ENCODE measurements at places on chromosomes 5 and 9.

- DNase-seq, result no peak
Measured at GRCh38 chr5:93794954-93795353, 53.6 kb upstream of the POU5F2 start.

DNA sequence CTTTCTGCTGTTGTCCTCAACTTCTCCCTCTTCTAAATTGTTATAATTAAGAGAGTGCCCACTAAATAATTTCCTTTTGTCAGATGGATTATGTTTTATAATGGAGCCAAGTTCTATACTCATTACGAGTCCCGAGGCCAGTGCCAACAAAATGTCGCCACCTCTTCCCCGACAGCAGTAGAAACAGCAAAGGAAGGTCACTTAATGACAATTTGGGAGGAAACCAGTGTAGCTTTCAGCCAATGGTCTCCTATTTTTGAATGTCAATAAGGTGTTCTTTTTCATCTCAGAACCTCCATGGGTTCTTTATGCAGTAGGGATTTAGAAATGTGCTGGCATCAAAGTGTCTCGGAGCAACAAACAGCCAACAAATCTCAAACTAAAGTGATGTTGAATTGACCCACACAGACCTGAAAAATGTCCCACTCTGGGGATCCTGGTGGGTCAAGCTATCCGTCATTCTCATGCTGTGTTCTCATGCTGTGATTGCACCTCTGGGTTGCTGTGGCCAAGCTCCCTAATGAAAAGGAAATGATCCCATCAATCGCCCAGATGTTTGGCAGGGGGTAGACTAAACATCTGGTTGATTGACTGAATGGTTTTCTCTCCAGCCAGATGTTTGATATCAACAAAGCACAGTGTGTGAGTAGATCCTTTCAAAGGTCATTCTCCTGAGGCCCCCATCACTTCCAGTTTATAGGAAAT, 291.9 kb downstream of the DMAC1 start:
- peak; percentile 34 for DNase-seq

GRCh38 chr9:87855061-87855460, 27.6 kb upstream of the SPATA31E1 start:
- DNase-seq, result no peak

GRCh38 chr5:174409971-174410370, 314.4 kb upstream of the MSX2 start:
- DNase-seq, result no peak

GRCh38 chr9:91923145-91923544, 26.9 kb downstream of the ROR2 start:
- DNase-seq, result no peak

DNA sequence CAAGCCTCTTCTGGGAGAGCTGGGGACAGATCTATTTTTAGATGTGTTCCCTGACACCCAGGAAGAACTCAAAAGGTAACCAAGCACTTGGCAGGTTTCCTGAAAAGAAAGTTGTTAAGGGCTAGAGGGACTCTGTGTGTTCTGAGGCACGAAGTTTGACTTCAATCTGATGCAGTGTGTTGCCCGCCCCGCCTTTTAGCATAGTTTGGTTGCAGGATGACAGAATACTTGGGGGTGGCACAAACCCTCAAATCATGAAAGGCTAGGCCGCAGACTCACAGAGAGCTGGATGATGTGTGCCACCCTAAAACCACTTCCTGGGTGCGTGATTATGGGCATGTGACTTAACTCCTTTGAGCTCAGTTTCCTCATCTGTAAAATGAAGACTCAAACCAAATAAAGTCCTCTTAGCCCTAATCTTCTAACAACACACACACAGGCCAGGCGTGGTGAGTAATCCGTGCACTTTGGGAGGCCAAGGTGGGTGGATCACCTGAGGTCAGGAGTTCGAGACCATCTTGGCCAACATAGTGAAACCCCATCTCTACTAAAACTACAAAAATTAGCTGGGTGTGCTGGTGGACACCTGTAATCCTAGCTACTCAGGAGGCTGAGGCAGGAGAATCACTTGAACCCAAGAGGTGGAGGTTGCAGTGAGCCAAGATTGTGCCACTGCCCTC, 12.8 kb upstream of the NDFIP1 start:
- DNase-seq, result no peak

- no peak for DNase-seq
Measured at GRCh38 chr9:61666849-61667371, 477.1 kb downstream of the SPATA31A7 start.

GRCh38 chr5:60829490-60830266, 14.4 kb downstream of the ELOVL7 start:
- DNase-seq, result no peak

DNA sequence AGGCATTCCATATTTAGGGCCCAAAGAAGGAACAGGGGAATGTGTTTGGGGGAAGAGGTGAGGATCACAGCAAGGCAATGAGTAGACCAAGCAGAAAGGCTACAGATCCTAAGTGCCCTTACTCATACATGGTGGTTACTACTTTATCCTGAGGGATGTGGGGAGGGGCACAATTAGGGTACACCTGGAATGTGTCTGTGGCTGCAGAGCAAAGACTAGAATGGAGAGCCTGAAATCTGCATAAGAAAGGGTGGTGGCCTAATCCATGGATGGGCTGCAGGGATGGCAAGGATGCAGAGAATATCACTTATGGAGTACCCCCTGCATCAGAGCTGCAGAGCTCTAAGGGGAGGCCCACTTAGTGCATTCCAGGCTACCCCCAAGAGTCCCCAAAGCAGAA, 352.6 kb upstream of the TRPC7 start:
- no peak for DNase-seq

- DNase-seq, result no peak
Measured at GRCh38 chr5:60779466-60779865, 64.6 kb downstream of the ELOVL7 start.

GRCh38 chr9:87731321-87731720, 5.4 kb downstream of the CTSL start:
- DNase-seq, result no peak

- peak; percentile 25 for DNase-seq
Measured at GRCh38 chr5:169538944-169539343, 44.6 kb upstream of the SPDL1 start.

DNA sequence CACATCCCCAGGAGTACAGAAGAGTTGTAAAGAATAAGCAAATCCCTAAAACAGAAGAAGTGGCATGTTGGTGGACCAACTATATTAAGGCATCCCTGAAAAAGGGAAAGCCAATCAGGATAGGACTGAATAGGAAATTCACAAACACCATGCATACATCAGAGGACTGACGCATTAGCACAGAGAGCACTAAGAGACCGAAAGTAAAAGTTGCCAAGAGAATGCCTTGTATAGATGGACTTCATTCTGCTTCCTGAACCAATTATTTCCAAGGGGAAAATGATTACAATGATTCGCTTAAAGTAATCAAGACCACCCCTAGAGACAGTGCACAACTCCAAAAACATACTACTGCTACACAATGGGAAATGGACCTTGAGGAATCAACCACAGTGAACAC, 33.5 kb downstream of the SHC3 start:
- DNase-seq, result no peak

DNA sequence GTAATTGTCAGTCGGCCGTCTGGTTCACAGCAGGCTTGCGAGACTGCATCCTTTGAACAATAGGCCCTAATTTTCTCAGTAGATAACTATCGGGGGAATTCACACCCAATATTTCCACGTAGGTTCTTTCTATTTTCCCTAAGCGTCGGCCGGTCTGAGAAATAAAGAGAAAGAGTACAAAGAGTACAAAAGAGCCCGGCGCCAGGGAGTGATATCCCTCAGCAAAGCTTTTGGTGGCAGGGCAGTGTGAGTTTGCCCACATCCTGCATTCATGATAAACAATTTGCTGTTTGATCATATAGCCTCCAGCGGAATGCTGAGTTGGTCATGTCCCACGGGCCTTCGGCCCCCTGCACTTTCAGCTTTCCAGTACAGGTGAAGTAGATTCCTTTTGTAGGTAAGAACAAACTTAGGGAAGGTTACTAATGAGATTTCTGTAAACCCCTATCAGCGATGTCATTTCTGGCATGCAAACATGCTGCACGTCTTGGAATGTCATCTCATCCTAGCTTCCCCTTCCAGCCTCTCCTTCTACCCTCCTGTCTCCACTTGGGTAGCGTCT, 4.7 kb upstream of the PTGR1 start:
- DNase-seq, result no peak

- peak; percentile 68 for DNase-seq
Measured at GRCh38 chr5:180047667-180048066, 23.9 kb downstream of the RNF130 start.

GRCh38 chr9:124735121-124735520, 36.0 kb downstream of the NR6A1 start:
- DNase-seq, result no peak

DNA sequence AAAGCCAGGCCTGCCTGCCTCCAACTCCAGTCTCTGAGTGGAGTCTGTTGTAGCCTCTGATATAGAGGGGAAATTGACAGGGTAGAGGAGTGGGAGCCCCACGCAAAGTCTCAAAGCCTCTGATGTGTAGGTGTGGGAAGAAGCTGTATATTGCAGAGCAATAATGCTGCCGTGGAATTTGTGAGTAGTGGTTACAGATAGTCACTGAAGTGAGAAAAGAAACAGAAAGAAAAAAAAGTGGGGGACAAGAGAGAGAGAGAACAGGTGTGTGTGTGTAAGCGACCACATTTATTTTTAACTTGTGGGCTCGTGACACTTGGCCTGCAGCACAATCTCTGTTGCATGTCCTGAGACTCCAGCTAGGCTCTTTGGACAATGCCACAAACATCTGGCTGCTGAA, 227.8 kb downstream of the NSG2 start:
- DNase-seq, result no peak

DNA sequence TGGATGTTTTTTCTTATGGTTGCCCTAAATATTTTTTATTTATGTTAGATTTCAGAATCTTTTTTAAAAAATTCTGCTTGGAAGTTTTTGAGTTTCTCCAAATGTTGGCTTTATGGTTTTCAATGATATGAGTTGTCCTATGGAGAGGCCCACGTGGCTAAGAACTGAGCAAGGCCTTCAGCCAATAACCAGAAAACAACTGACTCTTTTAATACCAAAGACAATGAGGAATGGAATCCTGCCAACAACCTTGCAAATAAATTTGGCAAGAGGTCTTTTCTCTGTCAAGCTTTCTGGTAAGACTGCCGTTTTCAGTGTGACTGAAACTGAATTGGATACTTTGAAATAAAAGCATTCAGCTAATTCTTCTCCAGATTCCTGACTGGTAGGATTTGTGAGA, 1740.1 kb upstream of the WWC1 start:
- DNase-seq, result no peak

DNA sequence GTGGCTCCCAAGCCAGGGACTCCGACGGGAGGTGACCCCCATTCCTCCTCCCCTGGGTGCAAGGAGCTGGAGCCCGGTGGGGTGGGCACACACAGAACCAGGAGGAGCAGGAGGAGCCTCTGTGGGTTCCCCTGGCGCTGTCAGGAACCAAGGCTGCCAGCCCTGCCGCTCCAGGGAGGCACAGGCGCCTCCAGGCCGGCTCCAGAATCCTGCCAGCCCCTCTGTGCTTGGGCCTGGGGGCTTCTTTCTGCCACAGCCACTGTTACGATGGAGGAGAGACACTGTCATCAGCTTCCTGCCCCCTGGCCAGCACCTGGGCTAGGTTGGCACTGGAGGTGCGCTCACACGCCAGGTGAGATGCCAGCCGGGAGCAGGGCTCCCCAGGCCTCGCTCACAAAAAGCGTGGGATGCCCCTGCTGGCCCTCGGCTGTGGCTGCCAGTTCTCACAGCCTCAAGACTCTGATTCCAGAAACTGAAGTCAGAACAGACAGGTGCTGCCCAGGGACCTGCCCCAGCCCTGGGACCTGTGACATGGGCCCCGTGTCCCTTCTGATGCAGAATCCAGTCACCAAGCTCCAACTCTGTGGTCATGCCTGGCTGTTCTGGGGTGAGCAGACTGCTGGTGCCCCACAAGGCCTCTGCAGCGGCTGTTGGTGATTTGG, 37.4 kb upstream of the UBAC1 start:
- DNase-seq, result no peak

- DNase-seq, result no peak
Measured at GRCh38 chr5:32001284-32001683, 172.8 kb downstream of the GOLPH3 start.

DNA sequence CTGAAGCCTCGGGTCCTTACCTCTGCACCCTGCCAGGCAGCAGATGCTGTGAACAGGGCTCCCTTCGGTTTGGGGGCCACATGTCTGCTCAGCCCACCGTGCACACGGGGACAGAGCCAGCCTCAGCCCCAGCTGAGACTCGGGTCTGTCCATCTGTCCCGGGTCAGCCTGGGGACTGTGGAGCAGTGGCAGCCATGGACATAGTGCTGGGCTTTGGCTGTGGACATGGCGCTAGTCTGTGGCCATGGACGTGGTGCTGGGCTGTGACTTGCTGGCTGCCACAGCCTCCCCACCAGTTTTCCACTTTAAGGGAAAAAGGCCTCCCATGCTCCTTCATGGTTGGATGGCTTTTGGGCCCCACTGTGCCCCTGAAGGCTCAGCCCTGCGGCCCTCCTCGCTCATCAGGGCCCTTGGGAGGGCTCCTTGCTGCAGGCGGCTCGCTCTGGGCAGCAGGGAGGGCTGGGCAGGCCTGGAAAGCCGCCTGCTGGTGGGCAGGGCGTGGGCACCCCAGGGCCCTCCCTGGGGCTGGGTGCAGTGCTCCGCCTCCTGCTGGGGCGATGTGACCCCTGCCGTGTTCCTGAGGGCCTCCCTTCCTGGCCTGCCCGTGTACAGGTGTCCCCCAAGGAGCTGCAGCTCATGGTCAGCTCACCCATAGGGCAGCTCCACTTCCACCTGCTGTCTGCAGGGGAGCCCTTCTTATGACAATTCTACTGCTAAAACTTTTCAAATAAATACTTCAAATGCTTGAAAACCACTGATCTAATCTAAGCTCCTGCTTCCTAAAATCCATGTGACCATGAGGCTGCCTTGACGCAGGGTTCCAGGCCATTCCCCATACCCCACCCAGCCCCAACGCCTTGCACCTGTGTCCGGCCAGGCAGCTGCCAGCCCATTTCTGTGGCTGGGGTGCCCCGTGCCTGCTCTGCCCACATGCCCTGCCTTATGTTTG, 112.1 kb upstream of the LMX1B start:
- no peak for DNase-seq

DNA sequence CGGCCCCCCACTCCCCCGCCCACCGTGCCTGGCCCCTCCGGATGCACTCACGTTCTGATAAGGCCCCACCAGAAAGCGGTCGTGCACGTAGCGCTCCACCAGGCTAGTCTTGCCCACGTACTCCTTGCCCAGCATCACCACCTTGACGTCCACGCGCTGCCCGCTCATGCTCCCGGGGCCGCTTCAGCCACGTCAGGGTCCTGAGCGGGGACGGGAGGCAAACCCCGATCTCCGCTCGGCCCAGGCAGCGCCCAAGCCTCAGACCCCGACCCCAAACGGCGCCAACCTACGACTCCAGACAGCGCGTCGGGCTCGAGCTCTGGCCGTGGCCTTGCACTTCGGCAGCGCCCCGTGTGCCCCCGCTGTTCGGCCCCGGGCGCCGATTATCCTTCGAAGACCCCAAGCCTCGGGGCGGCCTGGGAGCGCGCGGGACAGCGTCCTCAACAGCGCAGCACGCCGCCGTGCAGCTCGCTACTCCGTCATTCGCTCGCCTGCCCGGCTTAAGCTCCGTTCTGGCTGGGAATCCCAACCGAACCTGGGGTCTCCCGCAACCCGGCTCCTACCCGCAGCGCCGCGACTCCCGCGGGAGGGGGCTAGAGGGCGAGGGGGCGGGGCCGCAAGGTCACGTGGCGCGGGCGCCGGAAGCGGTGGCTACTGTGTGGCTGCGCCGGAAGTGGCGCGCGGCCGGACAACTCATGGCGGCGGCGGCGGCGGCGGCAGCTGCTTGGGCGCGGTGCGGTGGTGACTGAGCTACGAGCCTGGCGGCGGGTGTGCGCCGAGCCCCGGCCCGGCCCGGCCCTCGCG, at the start of the genes PRELID1 and RAB24:
Gene PRELID1, plus strand, starts transcription at position 679 of the 804 bp plus-strand sequence. CDS start 187 bp downstream, outside the sequence.
Gene RAB24, minus strand, starts transcription at position 599 of the 804 bp plus-strand sequence. Its CDS starts 431 bp downstream, at position 168.
- peak; percentile 92 for DNase-seq

- DNase-seq, result no peak
Measured at GRCh38 chr9:18580151-18580550, 106.2 kb downstream of the ADAMTSL1 start.

- no peak for DNase-seq
Measured at GRCh38 chr9:71741926-71742648, 26.2 kb downstream of the CEMIP2 start.

Measured in left cardiac atrium (tissue), 4 donors.